ENCODE measurements at places on chromosomes 4 and X. TPM values are rescaled to one million over a fixed set of nuclear protein-coding genes. Genes with fewer than 3 reads are reported as not detected.

The TMEM271 gene
- polyA plus RNA-seq = not detected

The FSTL5 gene
- polyA plus RNA-seq = not detected

The SORBS2 gene
- polyA plus RNA-seq = 0.55 TPM

The ZNF674 gene
- 2.1 TPM for polyA plus RNA-seq

The CFAP299 gene
- polyA plus RNA-seq = 0.14 TPM

The CLDN22 gene
- polyA plus RNA-seq = not detected

The DCAF4L1 gene
- 0.46 TPM for polyA plus RNA-seq

The PPP4R3C gene
- polyA plus RNA-seq = not detected

The BCORL1 gene
- 0.41 TPM for polyA plus RNA-seq

The ETDA gene
- not detected for polyA plus RNA-seq

The AKAP4 gene
- polyA plus RNA-seq = not detected

The ABCD1 gene
- polyA plus RNA-seq = 0.81 TPM

The RIPPLY1 gene
- polyA plus RNA-seq = not detected

The PF4V1 gene
- polyA plus RNA-seq = not detected

The LIAS gene
- 13.2 TPM for polyA plus RNA-seq

The MAOA gene
- polyA plus RNA-seq = 69.7 TPM

The GPM6B gene
- 0.35 TPM for polyA plus RNA-seq

The HPGDS gene
- polyA plus RNA-seq = not detected

The EMD gene
- polyA plus RNA-seq = 32.7 TPM

The NAT8L gene
- polyA plus RNA-seq = 0.01 TPM

The CPLX1 gene
- 0.05 TPM for polyA plus RNA-seq

The KLHL13 gene
- polyA plus RNA-seq = 5.9 TPM

The SERTM2 gene
- polyA plus RNA-seq = not detected

The PPBP gene
- polyA plus RNA-seq = 0.68 TPM

The IL21 gene
- polyA plus RNA-seq = not detected

The PPEF2 gene
- 0.03 TPM for polyA plus RNA-seq

The NPNT gene
- 0.46 TPM for polyA plus RNA-seq

The MID1 gene
- 4.7 TPM for polyA plus RNA-seq

The ETDB gene
- polyA plus RNA-seq = not detected

The PSAPL1 gene
- polyA plus RNA-seq = 0.05 TPM

The MAGED1 gene
- polyA plus RNA-seq = 49.4 TPM

The PITX2 gene
- not detected for polyA plus RNA-seq

The GPR50 gene
- not detected for polyA plus RNA-seq

The CT45A10 gene
- not detected for polyA plus RNA-seq

The DRP2 gene
- 0.02 TPM for polyA plus RNA-seq

The OPHN1 gene
- polyA plus RNA-seq = 5.8 TPM
